ENCODE measurements at places on chromosomes 5 and 9. TPM values are rescaled to one million over a fixed set of nuclear protein-coding genes. Genes with fewer than 3 reads are reported as not detected.

- H3K27me3 ChIP-seq, result peaks cover 66% of the 10 kb centered on the region
- no peaks in the 10 kb centered on the region for H3K36me3 ChIP-seq
Observed at GRCh38 chr9:34501889-34502425, 20.8 kb downstream of the ENHO start.

- no peaks in the 10 kb centered on the region for H3K27me3 ChIP-seq
- H3K4me3 ChIP-seq, result no peak overlapping the region
- DNase-seq, result no peak
- no peak overlapping the region for H3K27ac ChIP-seq
- H3K36me3 ChIP-seq, result peaks cover 19% of the 10 kb centered on the region
- no peaks in the 10 kb centered on the region for H3K4me1 ChIP-seq
Observed at GRCh38 chr5:6365977-6366590, 12.3 kb downstream of the MED10 start.

- H3K4me3 ChIP-seq, result no peak overlapping the region
- no peak overlapping the region for H3K27ac ChIP-seq
- DNase-seq, result no peak
- H3K27me3 ChIP-seq, result peaks cover 57% of the 10 kb centered on the region
Observed at GRCh38 chr5:137409736-137410135, 89.4 kb downstream of the SPOCK1 start.

Gene CRB2
- total RNA-seq, result 35.1 TPM

Gene PGM5
- total RNA-seq, result 9.8 TPM

Gene SPATA31D4
- total RNA-seq, result not detected

All from mesothelial cell of epicardium (in vitro differentiated cells).